GM20000 (cell line): ENCODE measurements at places on chromosomes 7 and 10.

DNA sequence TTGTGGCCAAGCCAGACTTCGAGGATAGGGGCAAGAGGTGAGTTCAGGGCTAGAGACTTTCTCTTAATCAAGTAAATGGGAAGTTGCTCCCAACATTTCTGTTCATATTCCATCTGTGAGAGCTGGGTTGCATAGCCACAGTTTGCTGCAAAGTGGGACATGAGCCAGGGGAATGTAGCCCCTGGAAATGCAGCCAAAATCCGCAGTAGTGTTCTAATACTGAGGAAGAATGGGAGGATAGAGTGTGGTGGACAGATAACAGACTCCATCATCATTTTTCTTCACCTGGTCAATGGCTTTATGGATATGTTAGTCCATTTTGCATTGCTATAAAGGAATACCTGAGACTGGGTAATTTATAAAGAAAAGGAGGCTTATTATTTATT is 177.7 kb downstream of the SKIDA1 start:
- DNase-seq: no peak

- DNase-seq: no peak
These were observed 22.0 kb downstream of the CSGALNACT2 start for GRCh38 chr10:43160046-43160920.

GRCh38 chr10:119270762-119271366 is 63.5 kb downstream of the GRK5 start:
- DNase-seq: peak; percentile 80

DNA sequence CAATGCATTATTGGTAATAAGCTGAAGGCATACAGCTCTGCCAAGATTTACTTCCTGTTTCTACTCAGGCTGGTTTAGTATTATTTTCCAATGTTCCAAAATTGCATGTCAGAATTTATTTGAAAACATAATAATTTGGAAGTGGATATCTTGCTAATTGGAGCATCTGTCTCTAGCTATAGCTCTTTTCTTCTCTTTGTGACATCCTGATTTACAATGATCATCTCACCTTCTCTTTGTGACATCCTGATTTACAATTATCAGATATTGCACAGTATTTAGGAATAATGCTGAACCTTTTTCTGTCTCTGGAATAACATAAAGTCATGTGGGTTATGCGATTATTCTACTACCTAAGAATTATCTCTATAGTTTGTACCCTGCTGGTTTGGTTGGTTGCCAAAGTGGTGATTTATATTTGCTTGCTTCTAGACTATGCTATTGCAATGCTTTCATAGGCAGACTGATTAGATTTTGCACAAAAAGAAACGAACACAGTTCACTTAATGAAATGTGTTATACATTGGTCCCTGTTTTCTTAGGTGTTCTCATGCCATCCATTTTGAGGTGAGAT is 44.3 kb upstream of the CABCOCO1 start:
- no peak for DNase-seq

DNA sequence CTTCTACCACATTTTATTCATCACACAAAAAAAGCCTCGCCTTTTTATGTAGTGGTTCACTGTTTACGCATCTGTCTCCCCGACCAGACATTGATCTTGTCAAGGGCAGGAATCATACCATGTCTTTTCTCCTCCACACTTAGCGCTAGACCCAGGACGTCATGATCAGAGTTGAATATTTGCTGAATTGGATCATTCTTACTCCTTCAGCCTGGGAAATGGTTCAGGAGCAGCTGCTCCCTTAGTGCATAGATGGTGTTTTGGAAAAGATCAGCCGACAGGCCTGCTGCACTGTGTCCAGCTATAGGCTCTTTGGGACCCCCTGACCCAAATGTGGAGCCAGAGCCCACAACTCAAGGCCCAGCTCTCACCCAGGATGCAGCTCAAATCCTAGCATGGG is 249.1 kb upstream of the TMEM72 start:
- no peak for DNase-seq

GRCh38 chr7:32379510-32380112 is 110.6 kb downstream of the LSM5 start:
- DNase-seq: no peak

GRCh38 chr7:44325201-44325671 is at the start of gene CAMK2B:
Gene CAMK2B, minus strand, starts transcription at chr7:44325594. Its CDS starts 173 bp downstream, at chr7:44325421.
- DNase-seq: peak; percentile 57

DNA sequence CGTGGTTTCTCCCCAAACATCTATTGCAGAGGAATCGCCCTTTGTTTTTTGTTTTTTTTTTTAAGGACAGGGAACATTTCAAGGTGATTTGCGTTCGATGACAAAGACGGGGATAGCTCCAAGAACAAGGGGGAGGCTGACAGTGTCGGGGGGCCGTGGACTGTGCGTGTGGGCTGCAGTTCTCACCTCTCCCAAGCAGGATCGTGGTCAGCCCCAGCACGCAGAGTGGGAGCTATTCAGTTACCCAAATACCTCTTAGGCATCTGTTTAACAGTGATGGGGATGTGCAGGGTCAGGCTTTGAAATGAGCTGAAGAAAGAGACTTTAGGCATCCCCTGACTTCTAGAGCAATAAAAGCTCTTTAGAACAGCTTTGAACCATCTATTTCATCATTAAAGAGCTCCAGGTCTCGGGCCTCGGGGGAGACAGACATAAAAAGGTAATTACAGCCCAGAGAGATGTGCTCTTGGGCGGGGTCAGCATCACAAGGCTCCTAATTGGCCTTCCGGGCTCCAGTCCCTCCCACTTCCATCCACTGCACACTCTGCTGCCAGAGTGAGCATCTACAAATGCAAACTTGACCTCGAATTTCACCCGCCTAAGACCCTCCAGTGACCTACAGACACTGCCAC is 97.3 kb downstream of the MYL10 start:
- DNase-seq: no peak

GRCh38 chr7:107125475-107125874 is 43.3 kb upstream of the HBP1 start:
- no peak for DNase-seq

- no peak for DNase-seq
These were observed 638 bp downstream of the METTL27 start for GRCh38 chr7:73841689-73842066.

DNA sequence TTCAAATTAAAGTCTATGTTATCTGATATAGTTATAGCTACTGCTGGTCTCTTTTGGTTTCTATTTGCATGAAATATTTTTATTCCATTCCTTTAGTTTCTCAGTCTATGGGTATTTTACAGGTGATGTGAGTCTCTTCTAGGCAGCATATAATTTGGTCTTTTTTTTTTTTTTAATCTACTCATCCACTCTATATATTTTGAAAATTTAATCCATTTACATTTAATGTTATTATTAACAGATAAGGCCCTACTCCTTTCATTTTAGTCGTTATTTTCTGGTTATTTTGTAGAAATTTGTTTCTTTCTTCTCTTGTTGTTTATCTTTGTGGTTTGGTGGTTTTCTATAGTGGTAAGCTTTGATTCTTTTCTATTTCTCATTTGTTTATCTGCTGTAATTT is 58.8 kb downstream of the MALRD1 start:
- DNase-seq: no peak

DNA sequence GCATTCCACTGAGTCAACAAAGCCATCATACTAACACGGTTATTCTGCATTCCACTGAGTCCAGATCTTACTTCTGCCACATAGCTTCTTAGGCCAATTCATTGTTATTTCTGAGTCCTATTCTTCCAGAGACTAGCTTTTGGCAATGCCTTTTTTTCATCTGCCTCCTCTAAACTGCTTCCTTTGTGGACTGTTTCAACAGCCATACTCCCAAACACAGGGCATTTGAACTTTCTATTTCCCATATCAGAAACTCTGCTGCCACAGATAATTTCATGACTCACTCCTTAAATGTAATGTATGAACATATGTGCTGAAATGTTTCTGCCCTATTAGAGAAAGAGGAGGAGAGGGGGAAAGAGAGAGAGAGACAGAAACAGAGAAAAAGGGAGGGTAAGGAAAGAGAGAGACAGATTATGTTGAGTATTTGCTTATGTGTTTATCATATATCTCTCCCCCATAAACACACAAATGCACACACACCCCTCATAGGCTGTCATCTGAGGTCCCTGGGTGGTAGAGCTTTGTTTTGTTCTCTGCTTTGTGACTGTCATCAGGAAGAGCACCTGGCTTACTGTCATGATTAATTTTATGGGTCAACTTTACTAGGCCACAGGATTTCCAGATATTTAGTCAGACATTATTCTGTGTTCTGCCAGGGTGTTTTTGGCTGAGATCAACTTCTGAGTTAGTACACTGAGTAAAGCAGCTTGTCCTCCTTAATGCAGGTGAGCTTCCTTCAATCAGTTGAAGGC is 308.0 kb upstream of the KCND2 start:
- no peak for DNase-seq

DNA sequence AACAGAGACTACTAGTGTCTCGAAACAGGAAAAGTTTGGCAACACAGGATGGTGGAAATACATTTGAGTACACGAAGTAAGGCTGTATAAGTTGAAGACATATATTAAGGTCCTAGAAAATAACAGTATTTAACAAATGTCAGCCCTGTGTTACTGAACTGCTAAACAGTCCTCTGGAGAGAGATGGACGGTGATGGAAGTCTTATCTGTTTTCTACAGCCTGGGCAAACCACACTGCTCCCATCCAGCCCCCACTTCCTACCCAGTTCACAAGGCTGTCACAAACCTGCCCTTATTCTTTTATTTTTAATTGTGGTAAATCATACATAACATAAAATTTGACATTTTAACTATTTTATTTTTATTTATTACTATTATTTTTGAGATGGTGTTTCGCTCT is 179.1 kb downstream of the DNAJC1 start:
- no peak for DNase-seq

DNA sequence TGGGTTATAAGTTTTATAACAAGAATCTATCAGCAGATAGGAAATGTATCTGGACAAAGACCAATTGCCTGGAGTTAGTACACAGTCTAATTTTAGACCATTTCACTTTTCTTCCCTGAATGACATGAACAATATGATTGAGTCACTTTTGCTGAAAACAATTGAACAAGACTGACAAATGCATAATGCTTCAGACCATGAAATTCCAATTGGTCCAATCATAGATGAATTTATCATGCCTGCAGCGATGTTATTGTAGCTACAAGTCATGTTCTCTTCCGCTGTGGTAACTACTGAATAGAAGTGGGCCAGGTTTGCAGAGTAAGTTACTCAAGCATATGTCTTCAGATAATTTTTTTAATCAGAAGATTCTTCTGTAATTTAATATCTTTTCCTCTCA is 73.4 kb downstream of the VSTM2A start:
- DNase-seq: no peak

GRCh38 chr10:127878475-127879055 is 14.2 kb downstream of the CLRN3 start:
- no peak for DNase-seq

DNA sequence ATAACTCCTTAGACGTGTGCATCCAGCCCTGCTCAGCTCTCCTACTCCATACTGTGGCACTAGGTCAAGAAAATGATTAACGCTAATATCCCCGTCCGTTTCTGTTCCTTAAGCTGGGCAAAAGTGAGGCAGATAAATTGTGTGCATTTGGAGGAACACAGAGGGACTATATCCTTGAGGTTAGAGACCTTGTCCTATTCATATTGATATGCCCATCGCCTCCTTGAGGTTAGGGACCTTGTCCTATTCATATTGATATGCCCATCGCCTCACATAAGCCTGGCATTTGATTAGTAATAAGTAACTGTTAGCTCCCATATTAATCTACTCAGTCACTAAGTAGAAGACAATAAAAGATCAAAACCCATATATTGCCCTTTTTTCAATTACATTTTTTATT is 12.9 kb upstream of the TAX1BP1 start:
- DNase-seq: no peak

DNA sequence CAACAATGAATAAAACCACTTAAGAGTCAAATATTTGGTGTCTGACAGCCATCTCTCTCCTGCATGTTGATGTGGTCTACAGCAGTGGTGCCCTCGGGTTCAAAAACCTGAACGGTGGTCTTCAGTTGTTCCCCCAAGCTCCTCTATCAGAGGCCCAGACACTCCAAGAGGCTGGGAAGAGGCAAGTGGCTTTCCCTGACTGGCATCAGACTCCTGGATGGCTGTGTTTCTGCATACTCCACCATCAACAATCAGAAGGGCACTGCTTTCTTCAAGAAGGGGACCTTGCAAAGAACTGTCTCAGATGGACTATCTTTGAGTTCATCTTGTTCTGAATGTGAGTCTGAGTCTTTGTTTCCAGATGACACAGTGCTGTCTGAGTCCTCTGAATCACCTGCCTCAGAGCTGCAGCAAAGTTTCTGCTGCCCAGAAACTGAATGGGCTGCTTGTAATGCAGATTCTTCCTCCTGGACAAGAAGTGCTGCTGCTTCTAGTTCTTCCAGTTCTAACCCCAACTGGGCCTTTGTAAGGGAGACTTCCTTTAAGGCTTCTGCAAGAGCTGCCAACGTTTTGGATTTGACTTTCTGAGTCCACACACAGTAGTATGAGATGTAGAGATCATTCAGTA is 5.9 kb upstream of the SGMS1 start:
- DNase-seq: no peak

GRCh38 chr7:81447351-81447952 is 322.4 kb downstream of the HGF start:
- no peak for DNase-seq

GRCh38 chr7:27064661-27065060 is 31.1 kb downstream of the HOXA1 start:
- DNase-seq: no peak

- DNase-seq: peak; percentile 71
These were observed 2.9 kb upstream of the FGL2 start for GRCh38 chr7:77202481-77202976.

- DNase-seq: no peak
These were observed 228.0 kb downstream of the ELMO1 start for GRCh38 chr7:37220664-37221063.
